ENCODE measurements at places on chromosomes 2 and 18. TPM values are rescaled to one million over a fixed set of nuclear protein-coding genes. Genes with fewer than 3 reads are reported as not detected.

DNA sequence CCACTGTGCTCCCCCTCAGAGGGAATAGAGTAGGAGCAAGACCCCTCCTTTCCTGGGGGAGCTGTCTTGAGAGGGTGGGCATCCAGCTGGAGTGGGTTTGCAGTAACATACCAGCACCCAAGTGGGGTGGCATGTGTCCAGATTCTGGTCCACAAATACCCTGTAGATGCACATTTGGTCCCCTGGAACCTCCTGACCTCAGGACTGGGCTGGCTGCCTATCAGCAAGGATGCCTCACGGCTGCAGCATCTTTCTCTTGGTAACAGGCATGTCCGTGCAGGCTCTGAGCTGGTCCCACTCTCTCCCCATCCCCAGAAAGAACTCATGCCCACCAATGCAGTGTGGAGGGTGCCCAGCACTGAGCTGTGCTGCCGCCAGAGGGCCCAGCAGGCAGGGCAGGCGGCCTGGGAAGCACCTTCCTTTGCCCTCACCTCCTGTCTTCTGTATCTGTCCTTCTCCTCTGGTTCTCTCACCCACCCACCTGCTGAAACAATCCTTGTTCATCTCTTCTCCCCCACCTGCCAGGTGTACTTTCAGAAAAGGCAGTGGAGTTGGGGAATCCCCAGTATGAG lies 47.4 kb downstream of the ITGB1BP1 start:
- DNase-seq: no peak

The GLB1L gene
- 21.8 TPM for total RNA-seq

DNA sequence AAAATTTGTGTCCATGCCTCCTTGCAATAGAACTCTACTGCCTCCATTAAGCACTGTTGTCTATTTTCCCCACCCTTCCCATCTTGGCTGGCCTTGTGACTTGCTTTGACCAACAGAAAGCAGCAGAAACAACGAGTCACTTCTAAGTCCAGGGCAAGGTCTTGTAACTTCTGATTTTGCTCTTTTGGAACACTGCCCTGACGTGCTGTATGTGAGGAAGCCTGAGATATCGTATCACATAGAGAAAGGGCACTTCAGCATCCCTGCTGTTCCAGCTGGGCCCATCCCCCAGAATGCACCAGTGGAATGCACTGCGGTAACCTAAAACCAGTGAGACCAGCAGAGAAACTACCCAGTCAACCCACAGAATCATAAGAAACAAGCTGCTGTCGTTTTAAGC lies 28.1 kb downstream of the NCKAP1 start:
- no peak for DNase-seq

The CDCA7 gene
- 19.9 TPM for total RNA-seq

The G6PC2 gene
- total RNA-seq: under 0.01 TPM

- DNase-seq: no peak
Observed at GRCh38 chr2:18792226-18792629, 202.9 kb upstream of the NT5C1B start.

- DNase-seq: no peak
Observed at GRCh38 chr18:23618862-23619387, 32.6 kb upstream of the NPC1 start.

The RTKN gene
- total RNA-seq: 18.6 TPM

- no peak for DNase-seq
Observed at GRCh38 chr2:59761966-59762365, 791.5 kb downstream of the BCL11A start.

GRCh38 chr2:23386339-23387220 lies 1.6 kb downstream of the KLHL29 start:
- no peak for DNase-seq

Measured in hematopoietic multipotent progenitor cell (in vitro differentiated cells).